Activated CD4-positive, alpha-beta T cell treated with anti-CD3 and anti-CD28 coated beads, Interleukin-2, Interleukin-6, amounts not matched to agents 100 ng/mL and 50 ng/mL, durations not matched to agents 16 hours and 8 hours (primary cell): ENCODE measurements at places on chromosomes 7 and 10.

- DNase-seq: no peak
Measured at GRCh38 chr7:26321435-26321834, 29.8 kb downstream of the SNX10 start.

DNA sequence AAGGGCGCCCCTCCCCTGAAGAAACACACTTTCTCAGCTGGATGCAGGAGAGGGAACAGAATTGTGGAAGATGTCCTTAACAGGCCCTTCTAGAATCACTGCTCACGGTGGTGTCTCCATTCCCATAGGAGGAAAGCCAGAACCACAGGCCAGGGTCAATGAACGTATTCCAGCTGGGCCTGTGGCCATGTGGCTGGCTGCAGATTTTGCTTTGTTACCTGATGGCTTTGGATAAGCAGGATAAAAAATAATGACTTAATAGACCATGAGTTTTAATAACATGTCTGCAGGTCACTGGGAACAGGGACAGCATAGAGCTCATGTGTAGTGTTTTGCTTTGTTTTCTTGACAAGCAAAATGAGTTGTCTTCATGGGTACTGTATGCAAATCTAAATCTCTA, 210.3 kb downstream of the TRIL start:
- DNase-seq: no peak

GRCh38 chr10:1733720-1734119, 3.6 kb downstream of the ADARB2 start:
- DNase-seq: no peak

DNA sequence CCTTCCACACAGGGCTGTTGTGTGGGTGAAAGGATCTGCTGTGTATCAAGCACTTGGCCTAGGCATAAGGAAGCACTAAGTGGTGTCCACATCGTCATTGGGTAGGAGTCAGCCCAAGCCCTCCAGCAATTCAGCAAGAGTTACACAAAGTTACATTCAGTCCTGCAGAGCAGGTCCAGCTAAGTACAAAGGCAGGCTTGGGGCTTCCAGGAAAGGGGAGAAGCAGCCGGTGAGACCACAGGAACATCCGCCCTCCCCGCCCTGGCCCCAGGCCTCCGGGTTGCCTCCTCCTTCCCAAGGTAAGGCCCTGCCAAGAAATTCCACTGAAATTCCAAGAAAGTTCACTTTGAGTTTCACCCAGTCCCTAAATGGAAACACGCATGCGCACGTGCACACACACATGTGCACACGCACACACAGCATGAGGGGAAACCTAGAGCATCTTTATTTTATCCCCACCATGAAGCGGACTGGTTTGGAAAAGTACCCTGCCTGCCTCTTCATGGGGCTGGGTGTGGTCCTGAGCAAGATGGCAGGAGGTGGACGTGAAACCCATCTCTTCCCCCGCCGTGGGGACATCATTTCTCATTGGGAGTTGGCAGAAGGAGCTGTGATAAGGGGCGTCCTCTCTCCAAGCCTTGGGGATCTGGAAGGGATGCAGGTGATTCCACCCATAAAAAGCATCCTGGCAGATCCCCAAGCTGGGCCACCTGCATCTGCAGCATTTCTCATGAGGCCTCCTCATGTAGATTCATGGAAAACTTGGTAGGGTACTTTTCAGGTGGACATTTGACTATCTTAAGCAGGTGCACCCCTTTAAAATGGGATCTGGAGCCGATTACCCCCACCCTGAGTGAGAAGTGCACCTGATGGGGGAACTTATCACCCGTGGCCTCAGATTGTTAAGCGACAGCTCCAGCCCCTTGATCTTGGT, 69.1 kb upstream of the NANOS1 start:
- no peak for DNase-seq

DNA sequence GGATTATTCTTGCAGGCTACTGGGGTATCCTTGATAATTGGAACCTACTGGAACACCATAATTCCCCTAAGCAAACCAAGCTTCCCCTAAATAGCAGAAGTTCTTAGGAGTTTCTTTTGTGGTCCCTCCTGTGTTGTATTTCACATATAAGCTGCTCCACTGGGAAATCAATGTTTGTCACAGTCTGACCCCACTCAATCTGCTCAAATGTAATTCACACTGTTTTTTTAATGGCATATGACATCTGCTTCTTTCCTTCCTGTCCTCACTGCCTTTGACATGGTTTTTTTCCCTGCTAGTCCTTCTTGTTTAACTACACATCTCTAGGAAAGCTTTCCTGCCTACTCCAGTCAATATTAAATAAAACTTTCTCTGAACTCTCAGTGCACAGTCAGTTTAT, 1.8 kb upstream of the PTPRZ1 start:
- DNase-seq: no peak

GRCh38 chr10:110699859-110700468, 55.8 kb downstream of the RBM20 start:
- no peak for DNase-seq

- no peak for DNase-seq
Measured at GRCh38 chr7:41328131-41328530, 374.8 kb downstream of the INHBA start.

DNA sequence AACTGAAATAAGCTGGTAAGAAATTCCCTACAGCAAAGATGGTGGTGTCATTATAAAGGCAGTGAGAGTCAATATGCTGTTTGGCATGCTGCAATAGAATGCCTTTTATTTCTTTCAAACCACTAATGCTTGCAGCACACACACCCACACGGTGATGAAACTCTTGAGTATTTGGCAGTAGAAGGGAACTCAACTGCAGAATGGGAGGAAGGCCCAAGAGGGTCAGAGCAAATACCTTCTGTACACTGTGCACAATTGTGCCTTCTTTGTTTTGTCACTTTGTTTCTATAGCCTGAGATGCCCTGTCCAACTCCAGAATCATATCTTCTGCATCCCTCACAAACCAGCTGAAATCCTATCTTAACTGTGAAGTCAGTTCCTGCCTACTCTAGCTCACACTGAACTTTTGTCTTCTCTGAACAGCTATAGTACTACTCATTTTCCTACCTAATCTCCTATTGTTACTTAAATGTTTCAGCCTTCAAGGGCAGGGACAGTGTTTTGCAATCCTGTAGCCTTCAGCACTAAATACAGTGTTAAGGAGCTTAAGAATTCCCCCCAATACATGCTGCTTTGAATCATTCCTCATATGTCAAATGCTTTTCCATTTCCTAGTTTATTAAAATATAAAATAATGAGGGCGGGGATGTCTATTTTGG, 22.2 kb downstream of the MMS19 start:
- DNase-seq: no peak

DNA sequence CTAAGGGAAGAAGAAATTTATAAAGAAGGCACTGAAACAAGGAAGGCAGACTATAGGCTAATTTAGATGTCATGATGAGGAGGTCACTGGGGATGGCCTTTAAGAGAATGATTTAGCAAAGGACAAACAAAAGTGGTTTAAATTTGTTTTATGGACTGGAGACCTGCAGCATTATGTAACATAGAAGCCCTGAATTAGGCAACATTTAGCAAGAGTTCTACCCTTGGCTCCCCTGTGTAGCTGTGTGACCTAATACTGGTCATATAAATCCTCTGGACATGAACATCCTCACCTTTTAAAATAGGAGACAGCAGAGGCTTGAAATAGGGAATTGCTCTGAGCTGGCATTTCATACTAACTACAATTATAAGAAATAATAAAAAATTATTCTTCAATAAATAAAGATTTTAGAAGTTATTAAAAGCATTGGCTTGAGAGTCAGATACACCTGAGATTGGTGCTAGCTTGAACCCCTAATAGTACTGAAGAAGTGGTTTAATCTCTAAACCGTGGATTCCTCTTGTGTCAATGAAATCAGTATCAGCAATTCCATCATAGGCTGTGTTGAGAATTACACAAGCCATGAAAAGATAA, 48.9 kb downstream of the RNLS start:
- DNase-seq: no peak

- DNase-seq: no peak
Measured at GRCh38 chr7:43546231-43546630, 36.7 kb upstream of the STK17A start.

GRCh38 chr10:77114181-77114821, 523.3 kb downstream of the KCNMA1 start:
- no peak for DNase-seq
